ENCODE measurements at places on chromosomes 5 and 9.

GRCh38 chr9:37964740-37965081 is 60.8 kb upstream of the SLC25A51 start:
- no peak for DNase-seq

- DNase-seq, result no peak
Measured at GRCh38 chr5:127697894-127698600, 5.1 kb upstream of the CCDC192 start.

DNA sequence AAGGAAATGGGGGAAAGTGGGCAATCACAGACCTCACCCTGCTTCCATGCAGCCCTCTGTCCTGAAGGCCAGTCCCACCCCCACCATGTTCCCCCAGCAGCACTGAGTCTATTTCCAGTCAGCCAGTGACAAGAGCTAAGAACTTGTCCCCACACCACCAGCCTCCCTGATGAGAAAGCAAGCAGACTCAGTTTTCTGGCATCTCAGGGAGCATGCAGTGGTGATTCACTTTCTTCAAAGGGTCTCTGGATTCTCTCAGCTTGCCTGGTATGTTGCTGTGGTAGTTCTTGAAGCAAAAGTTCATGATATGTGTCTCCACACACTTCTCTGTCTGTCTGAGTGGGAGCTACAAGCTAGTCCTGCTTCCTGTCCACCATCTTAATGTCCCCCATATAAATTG is 799.9 kb upstream of the TYRP1 start:
- no peak for DNase-seq

GRCh38 chr5:9869616-9870288 is 239.6 kb upstream of the TAS2R1 start:
- DNase-seq, result no peak

DNA sequence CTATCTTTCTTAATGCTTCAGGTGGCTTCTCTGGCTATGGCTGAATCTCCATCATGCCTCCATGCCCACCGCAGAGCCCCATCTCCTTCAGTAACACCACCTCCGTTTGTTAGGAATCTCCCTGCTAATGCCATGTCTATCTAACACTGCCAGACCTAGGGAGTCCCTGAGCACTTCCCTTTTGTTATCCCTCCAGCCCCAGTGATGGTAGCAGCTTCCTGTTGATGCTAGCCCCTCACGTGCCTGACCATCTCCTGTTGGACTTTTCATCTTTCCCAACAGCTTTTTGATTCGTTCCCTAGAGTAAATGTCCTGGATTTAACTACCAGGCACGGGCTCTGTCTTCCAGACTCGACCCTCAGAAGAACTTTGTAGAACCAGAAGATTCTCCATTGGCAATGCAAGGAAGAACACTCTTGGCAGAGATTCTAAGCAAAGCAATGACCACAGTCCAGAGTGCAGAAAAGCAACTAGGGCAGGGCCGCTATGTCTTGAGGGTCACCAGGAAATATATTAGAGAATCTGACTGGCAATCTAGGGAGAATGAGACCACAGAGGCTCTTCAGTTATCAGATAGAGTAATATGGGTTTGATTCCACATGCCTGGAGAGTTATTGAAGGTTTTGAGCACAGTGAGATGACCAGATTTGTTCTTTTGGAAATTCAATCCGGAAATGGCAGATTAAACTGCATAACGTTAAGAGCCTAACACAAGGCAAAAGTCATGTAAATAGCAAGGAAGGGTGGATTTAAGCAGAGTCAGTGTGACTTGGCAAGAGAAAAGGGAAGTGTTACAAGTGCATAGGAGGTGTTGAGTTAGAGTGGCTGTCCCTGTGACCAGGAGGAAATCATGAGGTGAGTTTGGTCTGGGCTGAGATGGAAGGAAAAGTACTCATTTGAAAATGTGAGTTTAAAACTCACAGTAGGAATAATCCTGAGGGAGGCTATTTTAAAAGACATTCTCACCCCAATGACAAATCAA is 555.2 kb downstream of the ACTL7B start:
- DNase-seq, result no peak

- DNase-seq, result no peak
Measured at GRCh38 chr9:7117676-7118561, 360.1 kb downstream of the KDM4C start.

- no peak for DNase-seq
Measured at GRCh38 chr5:115132465-115132864, 37.2 kb downstream of the TRIM36 start.

DNA sequence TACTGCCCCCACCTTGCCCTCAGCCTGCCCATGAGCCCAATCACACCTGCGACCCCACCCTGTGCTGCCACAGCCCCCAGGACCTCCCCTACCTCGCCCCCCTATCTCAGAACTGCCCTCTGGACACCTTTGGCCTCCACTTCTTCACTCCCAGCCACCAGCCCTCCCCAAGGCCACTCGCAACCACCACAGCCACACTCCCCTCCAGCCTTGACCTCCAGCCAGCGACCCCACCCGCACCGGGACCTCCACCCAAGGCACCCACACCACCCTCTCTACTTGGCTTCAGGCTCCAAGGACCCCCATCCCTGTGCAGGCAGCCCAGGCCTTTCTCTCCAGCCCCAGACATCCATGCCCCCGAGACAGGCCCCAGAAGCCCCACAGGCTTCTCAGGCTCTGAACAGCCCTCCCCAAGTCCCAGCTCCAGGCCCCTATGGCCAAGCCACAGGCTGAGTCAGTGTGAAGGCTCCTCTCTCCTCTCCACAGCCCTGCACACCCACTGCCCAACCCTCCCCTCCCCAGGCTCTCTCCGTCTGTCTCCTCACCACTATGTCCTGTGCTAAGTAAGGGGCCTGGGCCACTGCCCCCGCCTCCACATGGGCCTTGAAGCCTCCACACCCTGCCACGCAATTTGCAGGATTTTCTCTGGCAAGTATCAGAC is 2.0 kb downstream of the AK1 start:
- no peak for DNase-seq

GRCh38 chr9:106526716-106527204 is 336.2 kb upstream of the ZNF462 start:
- no peak for DNase-seq

- no peak for DNase-seq
Measured at GRCh38 chr9:108634672-108635462, 220.9 kb downstream of the ACTL7B start.

GRCh38 chr9:90393365-90394152 is 249.1 kb downstream of the DIRAS2 start:
- DNase-seq, result no peak

DNA sequence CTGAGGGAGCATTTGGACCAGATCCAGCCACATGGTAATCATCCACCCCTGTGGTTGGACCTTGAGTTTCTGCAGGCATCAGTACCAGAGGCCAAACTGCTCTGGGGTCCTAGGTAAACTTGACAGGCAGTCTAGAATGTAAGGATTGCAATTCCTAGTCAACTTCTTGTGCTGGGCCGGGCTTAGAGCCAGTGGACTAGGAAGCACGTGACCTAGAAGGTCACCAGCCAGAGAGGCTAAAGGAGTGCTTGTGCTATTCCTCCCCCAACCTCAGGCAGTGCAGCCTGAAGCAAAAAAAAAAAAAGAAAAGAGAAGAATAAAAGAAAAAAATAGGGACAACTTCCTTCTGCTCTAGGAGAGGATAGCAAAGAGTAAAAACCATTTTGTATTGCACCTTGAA is 406.2 kb upstream of the FTMT start:
- DNase-seq, result no peak

DNA sequence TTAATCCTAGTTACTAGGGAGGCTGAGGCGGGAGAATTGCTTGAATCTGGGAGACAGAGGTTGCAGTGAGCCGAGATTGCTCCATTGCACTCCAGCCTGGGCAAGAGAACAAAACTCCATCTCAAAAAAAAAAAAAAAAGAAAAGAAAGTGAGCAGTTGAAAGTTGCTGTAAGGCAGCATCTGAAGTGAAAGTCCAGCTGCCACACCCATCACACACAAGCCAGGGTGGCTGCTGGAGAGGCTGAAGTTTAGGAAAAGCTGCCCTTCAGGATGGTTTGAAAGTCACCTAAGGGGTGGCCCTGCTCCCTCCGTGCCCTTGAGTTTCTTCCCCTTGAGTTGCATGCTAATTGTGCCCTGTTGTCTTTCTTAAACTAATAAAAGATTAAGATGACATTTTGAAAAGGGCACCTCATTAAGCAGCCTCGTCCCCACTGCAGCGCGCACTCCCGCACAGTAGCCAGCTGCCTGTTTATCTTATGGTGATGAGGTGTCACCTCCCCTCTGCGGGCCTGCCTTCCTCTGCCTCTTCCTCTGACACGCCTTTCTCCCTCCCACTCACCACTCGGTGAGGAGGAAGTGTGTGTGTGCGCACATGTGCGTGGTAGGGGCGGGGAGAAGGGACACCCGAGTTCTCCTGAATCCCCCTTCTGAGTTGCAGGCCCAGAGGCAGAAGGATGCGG is 104.2 kb upstream of the PANK3 start:
- DNase-seq, result no peak

DNA sequence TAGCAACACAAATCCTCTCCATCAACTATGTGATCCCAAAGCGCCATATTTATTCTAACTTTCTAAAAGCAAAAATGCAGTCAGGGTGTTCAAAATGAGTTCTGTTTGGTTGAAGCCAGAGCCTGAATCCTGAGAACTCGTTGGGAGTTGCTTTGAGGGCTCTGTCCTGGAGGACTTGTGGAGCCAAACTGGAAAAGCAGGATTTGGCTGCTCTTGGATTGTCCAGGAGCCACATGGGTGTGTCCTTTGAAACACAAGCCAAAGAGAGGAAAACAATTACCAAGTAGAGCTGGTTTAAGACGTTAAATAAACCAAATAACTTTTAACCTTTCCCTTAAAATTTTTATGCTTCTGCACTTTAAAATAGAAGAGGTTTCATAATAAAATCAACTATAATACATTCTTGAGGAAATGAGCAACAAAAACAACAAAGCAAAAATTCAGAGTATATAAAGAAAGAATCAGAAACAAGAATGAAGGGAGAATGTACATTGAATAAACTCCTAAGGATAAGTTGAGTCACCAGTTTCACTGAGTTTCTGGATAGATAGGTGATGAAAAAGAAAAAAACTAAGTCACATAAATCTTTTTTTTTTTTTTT is 13.5 kb downstream of the C5orf46 start:
- no peak for DNase-seq

- DNase-seq, result no peak
Measured at GRCh38 chr9:969310-970150, 6.9 kb upstream of the DMRT3 start.

DNA sequence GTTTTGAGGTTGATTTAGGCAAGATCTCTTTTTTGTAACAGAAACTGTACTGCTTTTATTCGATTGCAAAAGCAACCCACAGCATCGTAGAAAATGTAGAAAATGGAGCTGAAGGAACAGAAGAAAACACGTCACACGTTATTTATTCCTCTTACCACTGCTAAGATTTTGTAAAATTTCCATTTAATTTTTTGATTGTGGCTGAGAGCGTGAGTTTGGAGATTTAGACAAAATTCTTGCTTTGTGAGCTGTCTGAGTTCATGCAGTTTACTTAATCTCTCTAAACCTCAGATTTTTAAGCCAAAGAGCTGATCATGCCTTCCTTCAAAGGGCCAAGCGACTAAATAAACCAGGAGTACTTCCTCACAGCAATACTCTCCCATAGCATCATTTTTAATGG is 24.8 kb downstream of the DPYSL3 start:
- no peak for DNase-seq

- DNase-seq, result no peak
Measured at GRCh38 chr5:161165998-161166660, 314.1 kb upstream of the ATP10B start.

DNA sequence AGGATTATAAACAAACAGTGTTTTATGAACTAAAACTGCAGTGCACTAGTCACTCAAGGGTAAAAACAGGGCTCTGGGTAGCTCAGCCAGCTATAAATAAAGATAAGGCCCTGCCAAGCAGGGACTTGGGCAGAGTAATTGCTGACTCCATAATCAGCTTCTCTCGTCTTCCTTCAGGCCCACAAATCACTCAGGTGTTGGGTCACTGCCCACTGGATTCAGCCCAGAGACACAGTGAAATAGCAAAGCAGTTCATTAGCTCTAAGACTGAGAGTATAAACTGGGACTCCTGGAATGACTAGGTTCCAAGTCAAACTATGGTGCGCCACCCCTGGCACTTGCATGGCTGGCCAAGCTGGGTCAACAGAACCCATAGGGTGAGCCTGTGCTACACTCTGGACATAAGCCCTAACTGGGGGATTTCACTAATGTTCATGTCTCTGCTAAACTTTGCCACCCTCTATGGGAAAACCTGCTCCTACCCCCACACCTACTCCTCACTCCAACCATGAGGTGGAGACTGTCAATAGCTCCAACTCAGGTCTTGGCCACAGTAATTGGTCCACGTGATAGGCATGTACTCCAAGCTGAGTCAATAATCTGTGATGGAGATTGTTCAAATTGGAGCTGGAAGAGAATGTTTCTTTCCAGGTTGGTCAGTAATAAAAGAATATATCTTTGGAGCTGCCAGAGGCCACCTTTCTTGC is 158.5 kb downstream of the SLIT3 start:
- DNase-seq, result no peak

GRCh38 chr9:130139251-130139650 is 33.0 kb upstream of the NCS1 start:
- DNase-seq, result no peak

DNA sequence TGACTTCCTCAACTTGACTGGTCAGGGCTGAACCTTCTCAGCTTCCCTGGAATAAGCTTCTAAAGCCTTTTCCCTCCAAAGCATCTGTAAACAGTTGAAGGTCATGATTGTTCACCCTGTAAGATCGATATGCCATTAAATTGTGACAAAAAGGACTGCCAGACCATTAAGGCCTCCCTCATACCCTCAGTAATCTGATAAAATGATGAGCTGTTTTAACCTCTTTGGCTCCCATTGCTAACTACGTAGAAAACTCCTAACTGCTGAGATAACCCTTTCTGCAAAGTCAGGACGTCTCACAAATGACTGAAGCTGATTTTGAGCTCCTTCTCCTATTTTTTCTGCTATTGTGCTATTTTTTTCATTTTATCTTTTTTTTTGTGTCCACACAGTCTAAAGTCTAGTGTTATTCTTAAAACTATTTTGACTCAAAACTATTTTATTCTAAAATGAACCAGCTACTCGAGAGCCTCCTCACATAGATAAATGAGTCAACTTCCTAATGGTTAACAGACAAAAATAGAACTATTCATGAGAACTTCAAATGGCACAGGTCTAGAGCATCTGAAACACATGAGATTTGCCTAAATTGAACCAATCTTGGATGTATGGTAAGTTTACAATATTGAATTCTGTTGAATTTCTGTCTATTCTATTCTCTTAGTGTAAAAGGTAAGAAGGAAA is 395.6 kb upstream of the TLE4 start:
- DNase-seq, result no peak

Data from nucleus accumbens (tissue), 56 donors.